ENCODE measurements at places on chromosomes 1 and 21. TPM values are rescaled to one million over a fixed set of nuclear protein-coding genes. Genes with fewer than 3 reads are reported as not detected.
A peak's percentile ranks its signal among the peaks of the same experiment; 100 is the strongest.

- DNase-seq = peak; percentile 60
Measured at GRCh38 chr1:43934101-43934985, 742 bp downstream of the ARTN start.

DNA sequence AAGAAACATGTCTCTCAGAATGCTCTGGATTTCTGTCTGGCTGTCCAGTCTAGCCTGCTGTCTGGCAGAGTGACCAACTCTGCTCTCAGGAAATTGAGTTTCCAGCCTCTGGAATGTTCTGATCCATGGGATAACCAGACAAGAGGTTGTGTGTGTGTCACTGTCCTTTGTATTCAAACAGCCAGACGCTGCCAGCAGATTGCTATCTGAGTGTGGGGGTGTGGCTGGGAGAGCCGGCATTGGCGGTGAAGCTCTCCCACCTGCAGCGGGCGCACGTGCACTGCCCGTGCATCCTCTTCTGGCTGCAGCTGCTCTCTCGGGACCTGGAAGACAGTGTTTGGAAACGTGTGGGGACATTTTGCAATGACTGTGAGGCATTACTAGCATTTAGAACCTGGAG is 26.1 kb downstream of the PKP1 start:
- no peak for DNase-seq

GRCh38 chr1:42680921-42681683 is 1.1 kb upstream of the YBX1 start:
- DNase-seq = no peak

DNA sequence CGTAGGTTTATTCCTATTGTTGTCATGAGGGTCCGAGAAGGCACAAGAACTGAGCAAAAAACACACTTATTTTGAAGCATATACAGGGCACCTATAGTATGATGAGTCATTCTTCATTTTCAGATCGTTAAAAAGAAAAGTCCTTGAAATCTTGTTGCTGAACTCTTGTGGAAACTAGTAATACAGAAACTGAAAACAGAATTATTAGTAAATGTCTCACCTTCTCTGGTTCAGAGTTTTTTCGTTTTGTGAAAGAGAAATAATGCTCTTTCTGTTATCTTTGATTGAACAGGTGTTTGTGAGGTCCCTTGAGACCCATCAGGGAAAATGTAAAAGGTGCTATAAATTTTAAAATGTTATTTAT is 102.0 kb upstream of the COA6 start:
- peak; percentile 3 for DNase-seq

- DNase-seq = no peak
Measured at GRCh38 chr1:33738976-33739375, 124.9 kb upstream of the HMGB4 start.

DNA sequence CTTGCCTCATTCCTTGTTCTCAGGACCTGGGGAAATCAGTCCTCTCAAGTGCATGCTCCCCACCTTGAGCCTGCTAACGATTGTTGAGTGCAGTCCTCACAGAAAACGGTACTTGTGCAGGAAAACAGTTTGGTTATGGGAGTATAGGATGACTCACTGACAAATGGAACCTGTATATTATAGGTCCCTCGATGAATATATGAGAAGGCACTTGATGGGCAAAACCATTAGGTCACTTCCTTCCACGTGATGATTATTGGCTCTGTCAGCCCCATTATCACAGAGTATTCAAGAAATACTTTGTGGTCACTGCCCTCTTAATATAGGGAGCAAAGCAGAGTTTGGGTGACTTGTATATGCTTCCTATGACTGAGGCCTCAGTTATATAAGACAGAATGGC is 6.2 kb downstream of the CCDC17 start:
- no peak for DNase-seq

S100A8 gene
- not detected for total RNA-seq

C1orf94 gene
- not detected for total RNA-seq

FMN2 gene
- not detected for total RNA-seq
